ENCODE measurements at places on chromosomes 7 and 10.

DNA sequence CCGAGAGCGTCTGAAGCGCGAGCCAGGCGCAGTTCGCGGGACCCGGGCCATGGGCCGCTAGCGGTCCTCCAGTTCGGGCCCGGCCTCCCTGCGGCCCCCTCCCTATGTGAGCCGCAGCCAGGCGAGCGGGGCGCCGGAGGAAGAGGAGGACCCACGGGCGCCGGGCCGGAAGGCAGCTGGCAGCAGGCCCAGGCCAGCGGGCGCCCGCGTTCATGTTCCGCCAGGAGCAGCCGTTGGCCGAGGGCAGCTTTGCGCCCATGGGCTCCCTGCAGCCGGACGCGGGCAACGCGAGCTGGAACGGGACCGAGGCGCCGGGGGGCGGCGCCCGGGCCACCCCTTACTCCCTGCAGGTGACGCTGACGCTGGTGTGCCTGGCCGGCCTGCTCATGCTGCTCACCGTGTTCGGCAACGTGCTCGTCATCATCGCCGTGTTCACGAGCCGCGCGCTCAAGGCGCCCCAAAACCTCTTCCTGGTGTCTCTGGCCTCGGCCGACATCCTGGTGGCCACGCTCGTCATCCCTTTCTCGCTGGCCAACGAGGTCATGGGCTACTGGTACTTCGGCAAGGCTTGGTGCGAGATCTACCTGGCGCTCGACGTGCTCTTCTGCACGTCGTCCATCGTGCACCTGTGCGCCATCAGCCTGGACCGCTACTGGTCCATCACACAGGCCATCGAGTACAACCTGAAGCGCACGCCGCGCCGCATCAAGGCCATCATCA is 1.1 kb downstream of the ADRA2A start:
- DNase-seq, result peak; percentile 5

DNA sequence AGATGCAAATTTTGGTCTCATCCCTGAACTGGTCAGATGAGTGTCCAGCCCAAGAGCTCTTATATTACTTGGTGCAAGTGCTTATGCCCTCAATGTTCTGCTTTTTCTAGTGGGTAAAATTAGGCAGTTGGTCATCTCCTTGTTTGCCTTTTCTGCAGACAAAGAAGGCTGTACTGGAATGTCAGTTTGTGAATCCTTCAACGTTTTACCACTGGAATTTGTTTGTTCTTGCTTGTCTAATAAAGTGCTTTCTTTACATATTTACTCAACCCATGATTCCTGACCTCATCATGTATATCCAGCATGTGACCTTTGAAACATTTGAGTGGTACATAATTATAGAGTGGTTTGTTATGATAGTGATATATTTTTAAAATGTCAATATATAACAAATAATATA is 232.2 kb upstream of the TEX47 start:
- DNase-seq, result no peak

DNA sequence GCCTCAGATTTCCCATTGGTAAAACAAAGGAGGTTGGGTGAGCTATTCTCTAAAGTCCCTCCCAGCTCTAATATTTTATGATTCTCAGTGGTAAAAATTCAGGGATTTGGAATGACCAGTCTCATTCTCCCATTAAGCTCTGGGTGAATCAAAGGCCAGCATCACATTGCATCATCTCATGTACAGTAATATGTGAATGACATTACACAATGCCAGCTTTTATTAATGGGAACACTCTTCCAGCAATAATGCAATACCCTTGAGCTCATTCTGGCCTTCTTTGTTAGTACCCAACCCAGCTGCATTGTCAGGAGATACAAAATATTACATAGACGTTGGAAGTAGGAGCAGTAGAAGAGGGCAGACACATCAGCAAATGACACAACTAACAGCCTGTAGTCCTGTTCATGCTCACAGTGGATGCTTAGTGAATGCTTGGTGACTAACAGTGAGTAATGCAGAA is 100.0 kb upstream of the EGR2 start:
- DNase-seq, result no peak

GRCh38 chr10:43735907-43736306 is 87.2 kb upstream of the ZNF32 start:
- no peak for DNase-seq

GRCh38 chr10:3264161-3264761 is 91.7 kb upstream of the PITRM1 start:
- no peak for DNase-seq

DNA sequence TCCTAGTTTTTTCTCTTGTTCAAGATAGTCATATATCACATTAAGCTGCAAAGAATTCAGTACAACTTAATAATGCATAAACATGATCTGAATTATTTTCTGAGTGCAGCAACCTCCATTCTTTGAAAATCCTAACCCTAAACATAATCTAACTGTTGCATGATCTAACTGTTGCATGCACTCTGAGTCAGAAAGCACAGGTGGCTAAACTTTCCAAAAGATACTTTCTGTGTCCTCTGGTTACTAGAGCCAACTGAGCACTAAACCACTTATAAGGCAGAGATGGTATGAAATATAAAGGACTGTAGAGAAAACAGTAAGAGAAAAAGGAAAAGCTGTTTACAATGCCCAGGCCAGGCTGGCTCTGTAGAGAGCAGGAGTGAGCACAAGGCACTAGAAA is 23.0 kb upstream of the FAM133B start:
- DNase-seq, result no peak

- no peak for DNase-seq
These were observed 122.6 kb downstream of the DKK1 start for GRCh38 chr10:52436664-52437063.

DNA sequence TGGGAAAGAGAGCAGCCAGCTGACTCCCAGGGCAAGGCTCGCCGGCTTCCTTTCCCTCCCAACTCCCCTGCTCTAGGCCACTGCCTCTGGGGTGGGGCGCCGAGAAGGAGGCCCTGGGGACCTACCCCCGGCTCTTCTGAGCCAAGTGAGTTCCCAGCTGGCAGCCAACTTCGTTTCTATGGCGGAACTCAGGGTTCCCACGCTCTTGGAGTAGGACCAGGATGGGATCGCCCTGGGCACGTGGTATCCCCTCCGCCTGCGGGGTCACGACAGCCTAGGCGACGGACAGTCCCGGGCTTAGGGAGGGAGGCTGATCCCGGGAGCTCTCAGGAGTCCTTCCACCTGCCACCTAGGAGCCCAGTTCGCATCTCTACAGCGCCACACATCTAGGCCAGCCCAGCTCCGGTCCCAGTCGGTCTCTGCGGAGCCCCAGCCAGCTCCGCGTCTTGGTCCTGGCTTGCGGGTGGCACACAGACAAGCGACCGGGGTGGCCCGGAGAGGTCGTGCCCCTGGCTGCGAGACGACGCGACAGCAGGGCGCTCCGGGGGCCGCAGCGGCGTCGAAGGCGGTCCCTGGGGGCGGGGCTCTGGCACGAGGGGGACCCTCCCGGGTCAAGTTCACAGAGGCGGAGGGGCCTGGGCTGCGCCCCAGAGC is 20.5 kb upstream of the GATA3 start:
- no peak for DNase-seq

DNA sequence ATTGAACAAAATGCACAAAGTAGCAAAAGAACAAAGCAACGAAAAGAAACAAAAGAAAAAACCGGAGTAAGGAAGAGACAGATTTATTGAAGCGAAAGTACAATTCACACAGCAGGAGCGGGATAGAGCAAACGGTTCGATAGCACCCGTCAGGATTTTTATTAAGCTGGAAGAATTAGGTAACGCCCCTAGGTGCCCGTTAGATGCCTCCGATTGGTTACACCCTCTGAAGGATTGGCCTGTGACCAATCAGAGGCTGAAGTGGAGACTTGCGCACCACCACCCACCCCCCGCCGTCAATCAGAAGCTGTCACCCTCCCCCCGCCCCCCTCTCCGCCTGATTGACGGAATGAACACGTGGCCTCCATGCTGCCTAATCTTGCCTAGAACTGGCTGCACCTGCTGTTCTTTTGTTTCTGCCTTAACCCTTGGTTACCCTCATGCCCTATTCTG is 16.8 kb downstream of the OCM2 start:
- no peak for DNase-seq

GRCh38 chr10:72524489-72524888 is 101.4 kb downstream of the MICU1 start:
- DNase-seq, result no peak

DNA sequence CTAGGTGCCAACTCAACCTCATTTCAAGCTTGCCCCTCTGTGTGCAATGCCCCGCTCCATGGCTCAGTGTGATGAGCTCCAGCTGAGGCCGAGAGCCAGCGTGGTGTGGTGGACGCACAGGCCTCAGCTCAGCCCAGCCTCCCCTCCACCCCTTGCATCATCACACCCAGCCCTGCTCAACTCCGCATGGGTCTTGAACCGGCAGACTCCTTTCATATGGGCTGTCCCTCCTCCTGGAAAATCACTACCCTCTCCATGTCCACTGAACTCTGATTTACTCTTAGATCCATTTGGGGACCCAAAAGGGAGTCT is 16.6 kb upstream of the SLC18A3 start:
- DNase-seq, result no peak

- no peak for DNase-seq
These were observed 43.8 kb upstream of the ICA1 start for GRCh38 chr7:8305625-8306388.

DNA sequence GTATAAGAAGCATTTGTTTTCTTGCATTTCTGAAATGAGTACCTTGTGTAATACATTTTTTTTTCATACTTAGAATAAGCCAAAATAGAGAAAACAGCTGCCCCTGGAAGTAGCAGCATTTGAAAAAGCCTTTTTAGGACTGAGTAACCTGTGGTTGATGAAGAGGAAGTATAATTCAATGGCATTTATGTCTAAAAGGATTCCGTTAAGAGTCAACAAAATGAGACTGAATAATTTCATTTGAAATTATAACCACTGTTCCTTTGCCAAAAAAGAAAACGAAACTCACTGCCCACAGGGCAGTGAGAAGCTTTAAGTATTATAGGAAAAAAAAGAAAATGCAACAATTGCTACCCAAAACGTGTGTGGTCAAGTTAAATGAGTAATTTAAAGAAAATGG is 705.6 kb upstream of the PHF14 start:
- no peak for DNase-seq

- DNase-seq, result no peak
These were observed 10.9 kb downstream of the PARP12 start for GRCh38 chr7:140051820-140052219.

DNA sequence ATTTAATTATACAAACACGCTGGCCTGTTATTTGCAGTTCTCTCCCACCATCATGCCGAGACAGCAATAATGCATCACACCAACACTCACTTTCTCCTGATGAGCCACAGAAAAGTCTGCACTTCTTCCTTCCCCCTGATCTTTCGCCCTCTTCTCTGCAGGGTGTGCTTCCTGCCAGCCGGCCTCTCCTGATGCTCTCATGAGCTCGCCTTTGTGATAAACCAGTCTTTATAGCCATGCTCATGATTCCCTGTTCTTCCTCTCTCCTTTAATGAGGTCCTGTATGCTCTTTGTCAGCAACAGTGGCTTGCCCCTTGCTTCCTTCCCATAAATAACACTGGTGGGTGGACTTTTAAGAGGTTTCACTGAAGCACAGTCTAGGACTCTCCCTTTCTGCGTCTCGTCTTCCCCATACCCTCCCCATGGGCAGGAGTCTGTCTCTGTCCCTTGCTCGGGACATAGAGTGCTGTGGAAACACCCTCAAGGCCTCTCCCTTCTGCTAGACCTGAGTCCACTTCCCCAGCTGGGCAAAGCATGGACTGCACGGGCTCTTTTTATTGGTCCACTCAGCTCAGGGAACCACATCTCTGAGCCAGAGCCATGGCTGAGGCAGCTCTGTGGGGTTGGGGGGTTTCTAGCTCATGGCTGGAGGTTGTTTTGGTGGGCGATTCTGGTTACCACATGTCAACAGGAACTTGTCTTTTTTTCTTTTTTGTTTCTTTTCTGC is 133.9 kb downstream of the C10orf105 start:
- DNase-seq, result no peak

DNA sequence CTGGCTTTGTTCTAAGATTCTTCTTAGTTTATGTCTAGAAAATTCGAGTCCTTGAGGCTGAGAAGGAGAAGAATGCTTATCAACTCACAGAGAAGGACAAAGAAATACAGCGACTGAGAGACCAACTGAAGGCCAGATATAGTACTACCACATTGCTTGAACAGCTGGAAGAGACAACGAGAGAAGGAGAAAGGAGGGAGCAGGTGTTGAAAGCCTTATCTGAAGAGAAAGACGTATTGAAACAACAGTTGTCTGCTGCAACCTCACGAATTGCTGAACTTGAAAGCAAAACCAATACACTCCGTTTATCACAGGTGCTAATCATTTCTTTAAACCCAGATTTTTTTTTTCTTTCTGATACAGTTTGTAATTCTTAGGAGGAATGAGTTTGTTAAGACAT is 6.7 kb downstream of the CEP55 start:
- no peak for DNase-seq

DNA sequence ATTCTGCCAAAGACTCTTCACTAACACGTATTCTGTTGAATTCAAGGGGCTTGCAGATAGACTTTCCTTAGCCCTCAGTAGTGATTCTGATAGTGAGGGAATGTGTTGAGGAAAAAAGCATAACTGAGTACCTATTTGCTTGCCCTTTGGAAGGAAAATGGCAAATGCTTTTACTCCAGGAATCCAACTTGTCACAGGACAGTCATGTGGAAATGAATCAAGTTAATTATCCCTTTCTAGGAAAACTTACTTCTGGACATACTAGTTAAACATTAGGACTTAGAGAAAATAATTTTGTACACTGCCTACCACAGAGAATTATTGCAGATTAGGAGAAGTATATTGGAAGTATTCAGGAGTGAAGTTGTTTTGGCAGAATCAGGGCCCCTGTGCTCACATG is 148.9 kb upstream of the SLC13A1 start:
- no peak for DNase-seq

DNA sequence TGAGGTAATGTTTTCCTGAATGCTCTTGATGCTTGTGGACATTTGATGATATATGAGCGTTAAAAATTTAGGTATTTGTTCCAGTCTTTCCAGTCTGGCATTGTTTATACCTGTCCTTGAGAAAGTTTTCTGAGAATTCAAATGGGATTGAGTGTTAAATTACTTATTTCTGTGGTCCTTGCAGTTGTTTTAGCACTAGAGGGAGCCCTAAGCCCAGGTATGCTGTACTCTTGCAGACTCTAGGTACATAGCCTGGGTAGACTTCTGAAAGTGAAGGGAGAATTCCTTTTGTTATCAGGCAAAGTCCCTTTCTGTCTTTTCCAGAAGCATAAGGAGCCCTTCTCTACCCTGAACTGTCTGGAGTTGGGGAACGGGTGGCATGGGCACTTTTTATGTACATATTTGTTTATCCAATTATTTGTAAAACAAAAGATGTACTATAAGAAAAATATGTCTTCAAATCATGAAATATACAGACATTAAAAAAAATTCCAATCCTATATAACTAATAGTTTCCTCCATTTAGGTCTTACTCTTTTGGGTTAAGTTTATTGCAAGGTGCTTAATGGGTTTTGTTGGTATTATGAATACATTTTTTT is 262.1 kb downstream of the ATRNL1 start:
- DNase-seq, result no peak

Data from stimulated activated CD4-positive, alpha-beta T cell treated with anti-CD3 and anti-CD28 coated beads, Interleukin-4, amount 100 ng/mL, for 1 hour (primary cell).